Heart left ventricle (tissue), 16 donors: ENCODE measurements at places on chromosomes 6 and 20.

- no peak overlapping the region for H3K27ac ChIP-seq
- no peak overlapping the region for H3K4me3 ChIP-seq
- no peak for DNase-seq
- peaks cover 9% of the 10 kb centered on the region for H3K4me1 ChIP-seq
- no peaks in the 10 kb centered on the region for H3K27me3 ChIP-seq
- H3K36me3 ChIP-seq = peaks cover 11% of the 10 kb centered on the region
Measured at GRCh38 chr6:116663308-116663707, 5.3 kb downstream of the ZUP1 start.

GRCh38 chr6:159359581-159360297, 190.5 kb downstream of the FNDC1 start:
- H3K4me3 ChIP-seq = no peak overlapping the region
- DNase-seq = no peak
- no peaks in the 10 kb centered on the region for H3K4me1 ChIP-seq
- H3K27me3 ChIP-seq = no peaks in the 10 kb centered on the region
- no peak overlapping the region for H3K27ac ChIP-seq

GRCh38 chr20:46371656-46372055, 34.8 kb downstream of the ELMO2 start:
- H3K4me3 ChIP-seq = no peak overlapping the region
- H3K27ac ChIP-seq = no peak overlapping the region
- H3K36me3 ChIP-seq = peaks cover 51% of the 10 kb centered on the region
- no peaks in the 10 kb centered on the region for H3K4me1 ChIP-seq
- DNase-seq = no peak

DNA sequence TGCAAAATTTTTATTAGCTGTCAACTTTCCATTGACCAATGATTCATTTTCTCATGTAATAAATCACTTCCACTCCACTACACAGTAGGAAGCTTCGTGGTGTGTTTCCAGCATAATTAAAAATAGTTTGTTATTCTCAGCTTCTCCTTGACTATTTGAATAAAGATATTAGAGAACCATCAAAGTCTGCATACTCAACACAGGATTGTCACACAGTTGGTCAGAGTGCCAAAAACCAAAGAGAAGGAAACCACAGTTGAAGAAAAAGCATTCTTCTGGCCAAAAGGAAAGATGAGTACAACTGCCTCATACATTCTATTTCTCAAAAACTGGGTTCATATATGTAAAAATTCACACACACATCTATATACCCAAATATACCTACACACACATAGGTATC, 455.1 kb upstream of the HSF2 start:
- H3K4me1 ChIP-seq = no peaks in the 10 kb centered on the region
- no peaks in the 10 kb centered on the region for H3K27me3 ChIP-seq
- H3K27ac ChIP-seq = no peak overlapping the region
- H3K4me3 ChIP-seq = no peak overlapping the region

- DNase-seq = no peak
- no peaks in the 10 kb centered on the region for H3K27me3 ChIP-seq
- H3K27ac ChIP-seq = no peak overlapping the region
- H3K4me1 ChIP-seq = no peaks in the 10 kb centered on the region
- no peaks in the 10 kb centered on the region for H3K36me3 ChIP-seq
- H3K4me3 ChIP-seq = no peak overlapping the region
Measured at GRCh38 chr6:142015011-142015410, 117.7 kb upstream of the GJE1 start.

- H3K4me1 ChIP-seq = no peaks in the 10 kb centered on the region
- no peak for DNase-seq
- H3K36me3 ChIP-seq = no peaks in the 10 kb centered on the region
- H3K4me3 ChIP-seq = no peak overlapping the region
- no peak overlapping the region for H3K27ac ChIP-seq
Measured at GRCh38 chr20:48012401-48012974, 227.2 kb upstream of the SULF2 start.

- no peaks in the 10 kb centered on the region for H3K36me3 ChIP-seq
- DNase-seq = no peak
- H3K27ac ChIP-seq = no peak overlapping the region
- no peak overlapping the region for H3K4me3 ChIP-seq
Measured at GRCh38 chr20:17443131-17443858, 87.9 kb downstream of the BFSP1 start.

- no peak for DNase-seq
- no peaks in the 10 kb centered on the region for H3K27me3 ChIP-seq
- H3K36me3 ChIP-seq = no peaks in the 10 kb centered on the region
- H3K27ac ChIP-seq = no peak overlapping the region
Measured at GRCh38 chr20:8807480-8808201, 261.2 kb upstream of the PLCB4 start.

GRCh38 chr20:3553663-3554062, 82.8 kb downstream of the ATRN start:
- H3K27me3 ChIP-seq = no peaks in the 10 kb centered on the region
- no peak overlapping the region for H3K4me3 ChIP-seq
- no peaks in the 10 kb centered on the region for H3K36me3 ChIP-seq
- H3K4me1 ChIP-seq = peaks cover 26% of the 10 kb centered on the region
- no peak overlapping the region for H3K27ac ChIP-seq

DNA sequence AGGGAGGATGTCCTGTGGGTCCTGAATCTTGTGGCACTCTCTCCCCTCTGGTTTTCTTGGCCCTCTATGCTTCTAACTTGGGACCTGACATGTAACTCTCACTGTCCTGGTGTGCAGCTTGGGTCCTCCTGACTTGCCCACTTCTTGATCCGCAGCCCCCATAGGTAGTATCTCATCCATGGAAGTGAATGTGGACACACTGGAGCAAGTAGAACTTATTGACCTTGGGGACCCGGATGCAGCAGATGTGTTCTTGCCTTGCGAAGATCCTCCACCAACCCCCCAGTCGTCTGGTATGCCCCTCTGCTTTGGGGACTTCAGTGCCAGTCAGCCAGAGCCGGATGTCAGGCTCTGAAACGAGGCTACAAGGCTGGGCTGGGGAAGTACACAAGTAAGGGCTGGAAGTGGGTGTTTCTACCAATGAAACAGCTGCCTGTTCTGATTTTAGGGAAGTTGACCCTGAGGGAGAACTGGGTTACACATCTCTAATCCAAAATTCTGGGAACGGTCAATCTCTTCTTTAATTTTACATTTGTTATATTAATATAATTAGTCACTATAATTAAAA, 641 bp downstream of the DBNDD2 start:
- no peaks in the 10 kb centered on the region for H3K27me3 ChIP-seq
- no peak for DNase-seq
- H3K4me3 ChIP-seq = peak overlapping the region; percentile 80
- peak overlapping the region; percentile 99 for H3K27ac ChIP-seq
- peaks cover 39% of the 10 kb centered on the region for H3K4me1 ChIP-seq

- no peak overlapping the region for H3K4me3 ChIP-seq
- peaks cover 100% of the 10 kb centered on the region for H3K4me1 ChIP-seq
- no peaks in the 10 kb centered on the region for H3K27me3 ChIP-seq
- H3K27ac ChIP-seq = peak overlapping the region; percentile 79
- H3K36me3 ChIP-seq = peaks cover 4% of the 10 kb centered on the region
Measured at GRCh38 chr20:5168651-5169396, 42.0 kb downstream of the CDS2 start.

- DNase-seq = no peak
- peaks cover 3% of the 10 kb centered on the region for H3K36me3 ChIP-seq
- no peak overlapping the region for H3K4me3 ChIP-seq
- no peaks in the 10 kb centered on the region for H3K27me3 ChIP-seq
Measured at GRCh38 chr20:16314320-16314719, 258.9 kb downstream of the KIF16B start.

GRCh38 chr6:81763968-81764367, 11.5 kb upstream of the TENT5A start:
- DNase-seq = no peak
- H3K4me3 ChIP-seq = no peak overlapping the region
- no peaks in the 10 kb centered on the region for H3K27me3 ChIP-seq
- no peak overlapping the region for H3K27ac ChIP-seq
- H3K4me1 ChIP-seq = no peaks in the 10 kb centered on the region
- H3K36me3 ChIP-seq = no peaks in the 10 kb centered on the region

GRCh38 chr6:132498638-132499037, 14.3 kb downstream of the STX7 start:
- no peak for DNase-seq
- no peaks in the 10 kb centered on the region for H3K27me3 ChIP-seq
- peaks cover 68% of the 10 kb centered on the region for H3K36me3 ChIP-seq
- no peaks in the 10 kb centered on the region for H3K4me1 ChIP-seq
- H3K4me3 ChIP-seq = no peak overlapping the region
- no peak overlapping the region for H3K27ac ChIP-seq

DNA sequence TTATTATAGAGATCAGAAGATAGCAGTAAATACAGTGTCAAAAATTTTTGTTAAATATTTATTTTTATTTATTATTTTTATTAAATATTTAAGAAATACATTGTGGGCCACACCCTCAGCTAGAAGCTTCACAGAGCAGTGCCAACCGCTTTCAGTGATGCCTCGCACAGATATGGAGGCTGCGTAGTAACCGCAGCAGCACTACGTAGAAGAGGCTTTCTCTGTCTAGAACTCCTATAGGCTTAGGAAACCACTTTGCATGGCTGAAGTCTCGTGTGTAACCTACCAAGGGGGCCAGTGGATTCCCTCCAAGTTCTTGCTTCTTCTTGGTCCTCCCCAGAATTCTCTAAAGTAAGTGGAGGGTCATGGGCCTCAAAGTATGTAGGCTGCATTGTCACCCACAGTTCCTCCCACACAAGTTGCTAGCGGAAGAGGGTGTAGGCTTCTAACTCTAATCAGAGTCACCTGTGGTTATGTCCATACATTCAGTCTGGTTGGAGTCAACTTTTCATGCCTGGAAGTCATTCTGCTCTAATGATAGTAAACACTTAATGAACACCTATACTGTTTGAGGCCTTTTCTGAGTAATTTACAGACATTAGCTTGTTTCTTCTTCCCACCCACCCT, 285.6 kb downstream of the CDKAL1 start:
- H3K4me3 ChIP-seq = no peak overlapping the region
- H3K4me1 ChIP-seq = no peaks in the 10 kb centered on the region
- DNase-seq = no peak
- H3K27me3 ChIP-seq = no peaks in the 10 kb centered on the region
- no peak overlapping the region for H3K27ac ChIP-seq

DNA sequence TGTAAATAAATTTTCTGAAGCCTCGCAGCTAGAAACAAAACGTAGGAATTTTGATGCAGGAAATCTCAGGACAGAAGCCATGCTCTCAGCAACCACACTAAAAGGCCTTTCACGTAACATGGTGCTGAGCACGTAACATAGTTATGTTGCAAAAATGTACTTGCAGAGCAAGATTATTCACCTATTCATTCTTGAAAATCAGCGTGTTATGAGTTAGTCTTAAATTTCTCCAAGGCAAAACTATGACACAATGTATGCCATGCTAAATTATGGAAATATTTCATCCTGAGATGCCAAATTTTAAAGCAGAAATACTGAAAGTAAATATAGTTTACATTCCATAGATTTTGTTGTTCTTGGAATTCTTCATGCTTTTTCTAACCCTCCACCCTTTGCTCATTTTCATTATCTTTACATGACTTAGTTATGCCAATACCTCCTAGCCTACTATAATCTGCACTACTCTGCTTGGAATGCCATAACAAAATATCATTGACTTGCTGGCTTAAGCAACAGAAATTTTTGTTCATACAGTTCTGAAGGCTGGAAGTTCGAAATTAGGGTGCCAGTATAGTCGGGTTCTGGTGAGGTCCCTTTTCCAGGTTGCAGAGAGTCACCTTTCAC, 179.8 kb upstream of the BMP5 start:
- no peak overlapping the region for H3K4me3 ChIP-seq
- no peaks in the 10 kb centered on the region for H3K36me3 ChIP-seq
- no peak overlapping the region for H3K27ac ChIP-seq
- H3K27me3 ChIP-seq = no peaks in the 10 kb centered on the region

DNA sequence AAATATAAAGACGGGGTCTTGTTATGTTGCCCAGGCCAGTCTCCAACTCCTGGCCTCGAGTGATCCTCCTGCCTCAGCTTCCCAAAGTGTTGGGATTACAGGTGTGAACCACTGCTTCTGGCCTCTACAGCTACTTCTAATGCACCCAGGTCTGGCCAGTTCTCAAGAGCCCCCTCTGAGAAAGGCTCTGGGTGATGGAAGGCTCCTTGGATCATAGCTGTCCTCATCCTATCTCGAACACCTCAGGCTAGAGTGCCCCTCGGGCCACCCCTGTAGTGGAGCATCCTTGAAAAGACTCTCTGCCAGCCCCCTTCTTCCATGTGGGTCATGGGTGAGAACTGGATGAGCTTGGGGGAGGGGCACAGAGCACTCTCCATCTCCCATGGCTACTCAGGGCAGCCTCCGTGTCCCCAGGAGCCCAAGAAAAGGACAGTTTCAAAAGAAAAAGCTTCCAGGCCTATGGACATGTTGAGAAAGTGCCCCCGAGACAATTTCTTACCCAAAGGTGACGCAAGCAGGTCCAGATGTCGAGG, 714 bp upstream of the MYLK2 start:
- H3K4me3 ChIP-seq = no peak overlapping the region
- H3K27ac ChIP-seq = no peak overlapping the region
- no peaks in the 10 kb centered on the region for H3K36me3 ChIP-seq
- no peak for DNase-seq
- peaks cover 20% of the 10 kb centered on the region for H3K4me1 ChIP-seq

DNA sequence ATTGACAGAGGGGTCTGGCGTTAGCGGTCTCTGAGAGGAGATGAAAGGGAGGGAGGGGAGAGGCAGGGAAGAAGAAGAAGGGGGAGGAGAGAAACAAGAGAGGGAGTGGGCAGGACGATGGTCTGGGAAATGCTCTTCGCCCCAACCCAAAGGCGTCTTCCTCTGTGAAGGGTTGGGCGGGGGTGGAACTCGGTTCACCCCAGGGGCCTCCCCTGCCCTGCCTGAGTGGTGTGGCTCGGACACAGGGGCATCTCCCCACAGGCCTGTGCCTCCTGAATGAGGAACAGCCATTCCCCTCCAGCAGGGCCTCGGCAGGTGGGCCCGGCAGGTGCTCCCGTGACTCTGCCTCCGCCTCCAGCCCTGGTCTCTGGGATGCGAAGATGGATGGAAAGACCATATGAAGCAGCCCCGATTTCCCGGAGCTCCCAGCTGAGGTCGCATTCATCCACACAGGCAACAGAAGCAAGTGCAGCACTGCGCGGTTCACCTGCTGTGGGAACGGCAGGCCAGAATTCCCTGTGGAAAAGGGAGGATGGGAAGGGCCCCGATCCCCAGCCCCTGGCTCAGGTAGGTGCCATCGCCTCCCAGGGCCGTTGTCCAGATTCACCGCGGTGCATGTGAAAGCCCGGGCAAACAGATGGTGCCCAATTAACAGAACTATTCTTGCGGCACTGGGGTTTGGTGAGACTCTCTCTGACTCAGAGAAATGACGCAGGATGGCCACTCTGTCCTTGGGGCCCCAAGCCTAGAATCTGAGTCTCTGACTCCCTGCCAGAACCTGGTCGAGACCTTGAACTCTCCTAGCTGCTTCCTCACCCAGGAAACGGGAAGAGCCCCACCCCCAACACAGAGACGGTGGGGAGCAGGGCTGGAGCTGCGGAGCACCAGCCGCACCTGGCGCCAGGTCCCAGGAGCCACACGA, 29.4 kb upstream of the RPS6KA2 start:
- H3K4me3 ChIP-seq = no peak overlapping the region
- no peak overlapping the region for H3K27ac ChIP-seq
- H3K27me3 ChIP-seq = peaks cover 15% of the 10 kb centered on the region
- H3K4me1 ChIP-seq = no peaks in the 10 kb centered on the region
- H3K36me3 ChIP-seq = no peaks in the 10 kb centered on the region

- peak overlapping the region; percentile 89 for H3K27ac ChIP-seq
- H3K4me3 ChIP-seq = no peak overlapping the region
- DNase-seq = no peak
- no peaks in the 10 kb centered on the region for H3K27me3 ChIP-seq
- H3K36me3 ChIP-seq = peaks cover 9% of the 10 kb centered on the region
Measured at GRCh38 chr20:5090191-5090590, 29.6 kb downstream of the PCNA start.
